ENCODE measurements at places on chromosomes 12 and 14.

DNA sequence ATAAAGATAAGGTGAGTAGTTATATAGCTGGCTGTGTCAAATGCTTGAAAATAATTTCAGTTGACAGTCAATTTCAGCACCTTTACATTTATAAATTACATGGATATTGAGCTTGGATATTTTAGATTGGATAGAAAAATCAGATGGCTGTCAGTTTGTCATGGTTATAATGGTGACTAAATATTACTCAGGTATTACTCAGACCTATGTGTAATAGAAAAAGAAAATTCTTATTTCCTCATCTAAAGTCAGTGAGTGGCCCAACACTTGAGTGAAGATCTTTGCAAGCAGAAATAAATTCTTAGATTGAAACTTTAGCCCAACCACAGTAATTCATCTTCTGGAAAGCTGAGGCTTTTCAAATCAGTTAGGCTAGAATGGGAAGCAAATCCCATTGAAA is 354.4 kb downstream of the NAV3 start:
- no peak for DNase-seq

DNA sequence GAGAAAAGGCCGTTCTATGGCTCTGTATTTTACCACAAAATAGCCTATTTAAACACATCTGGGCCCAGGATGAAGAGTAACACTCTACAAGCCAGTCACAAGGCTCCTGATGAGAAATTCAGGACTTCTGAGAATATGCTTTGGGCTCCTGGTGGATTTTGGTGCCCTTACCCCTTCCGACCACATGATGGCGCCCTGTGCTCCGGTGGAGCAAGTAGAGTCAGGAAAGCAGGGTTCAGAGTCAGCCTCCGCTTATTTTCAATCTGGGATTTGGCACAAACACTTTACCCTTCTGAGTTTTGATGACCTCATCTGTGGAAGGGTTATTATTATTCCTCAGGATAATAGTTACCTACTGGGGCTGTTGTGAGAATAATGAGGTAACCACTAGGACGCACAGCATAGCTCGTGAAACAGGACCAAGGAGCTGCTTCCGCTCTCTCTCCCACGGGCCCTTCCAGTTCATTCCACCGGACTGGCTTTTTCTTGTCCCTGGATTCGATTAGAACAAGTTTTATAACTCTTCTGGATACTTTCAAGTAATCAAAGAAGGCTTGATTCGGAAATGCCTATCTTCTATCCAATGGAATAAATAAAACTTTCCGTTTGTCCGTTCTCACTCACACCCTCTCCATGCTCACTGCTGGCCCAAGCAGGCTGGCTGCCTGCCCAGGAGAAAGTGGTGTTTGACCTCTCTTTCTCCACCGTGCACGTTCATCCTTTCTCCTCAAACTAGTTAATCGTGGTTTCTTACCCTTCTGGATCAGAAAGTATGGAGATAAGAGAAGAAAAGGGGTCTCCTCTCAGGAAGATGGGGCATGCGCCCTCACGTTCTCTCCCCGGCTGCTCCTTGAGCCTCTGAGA is 104.6 kb downstream of the GALC start:
- DNase-seq, result no peak

GRCh38 chr12:105906561-105906960 is 232.2 kb downstream of the NUAK1 start:
- DNase-seq, result no peak

GRCh38 chr12:86118161-86118560 is 138.0 kb downstream of the MGAT4C start:
- DNase-seq, result no peak

- no peak for DNase-seq
Measured at GRCh38 chr12:65728455-65728847, 95.8 kb upstream of the HMGA2 start.

DNA sequence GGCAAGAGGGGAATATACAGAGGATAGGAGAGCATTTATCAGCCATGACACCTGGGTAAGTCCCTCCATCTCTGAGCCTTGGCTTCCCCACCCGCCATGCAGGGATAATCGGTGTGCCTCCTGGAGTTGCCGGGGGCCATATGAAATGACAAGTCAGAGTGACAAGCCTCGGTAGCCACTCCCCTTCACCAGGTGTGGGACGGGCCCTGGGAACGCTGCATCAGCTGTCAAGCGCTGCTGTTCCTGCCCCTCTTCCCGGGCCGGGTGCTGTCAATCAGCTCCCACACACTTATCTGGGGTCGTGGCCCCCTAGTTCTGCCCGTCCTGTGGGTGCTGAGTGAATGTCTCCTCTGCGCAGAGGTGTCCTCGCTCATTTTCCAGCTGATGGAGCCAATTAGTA is 57.2 kb downstream of the MVK start:
- no peak for DNase-seq

DNA sequence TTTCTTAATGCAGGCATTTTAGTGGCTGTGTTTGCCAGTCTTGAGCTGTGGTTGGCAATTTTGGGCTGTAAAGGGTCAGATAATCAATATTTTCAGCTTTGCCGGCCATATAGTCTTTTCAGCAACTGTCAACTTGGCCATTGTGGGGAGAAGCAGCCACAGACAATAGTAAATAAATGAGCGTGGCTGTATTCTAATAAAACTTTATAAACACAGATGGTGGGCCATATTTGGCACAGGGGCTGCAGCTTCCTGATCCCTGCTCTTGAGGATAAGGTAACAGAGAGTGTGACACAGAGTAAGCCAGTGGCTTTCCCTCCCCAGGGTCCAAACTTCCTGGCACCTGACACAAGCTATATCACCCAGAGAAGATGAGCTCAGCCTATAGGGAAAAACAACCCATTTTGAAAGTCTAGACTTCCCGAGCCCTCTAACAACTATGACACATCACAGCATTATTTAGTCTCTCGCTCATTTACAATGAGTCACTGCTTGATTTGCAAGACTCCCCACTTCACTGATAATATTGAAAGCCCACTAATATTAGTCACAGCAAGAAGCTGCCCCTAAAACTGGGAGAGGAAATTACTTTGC is 163.1 kb upstream of the TMPO start:
- DNase-seq, result no peak

- no peak for DNase-seq
Measured at GRCh38 chr12:69027411-69027881, 94.5 kb upstream of the CPM start.

DNA sequence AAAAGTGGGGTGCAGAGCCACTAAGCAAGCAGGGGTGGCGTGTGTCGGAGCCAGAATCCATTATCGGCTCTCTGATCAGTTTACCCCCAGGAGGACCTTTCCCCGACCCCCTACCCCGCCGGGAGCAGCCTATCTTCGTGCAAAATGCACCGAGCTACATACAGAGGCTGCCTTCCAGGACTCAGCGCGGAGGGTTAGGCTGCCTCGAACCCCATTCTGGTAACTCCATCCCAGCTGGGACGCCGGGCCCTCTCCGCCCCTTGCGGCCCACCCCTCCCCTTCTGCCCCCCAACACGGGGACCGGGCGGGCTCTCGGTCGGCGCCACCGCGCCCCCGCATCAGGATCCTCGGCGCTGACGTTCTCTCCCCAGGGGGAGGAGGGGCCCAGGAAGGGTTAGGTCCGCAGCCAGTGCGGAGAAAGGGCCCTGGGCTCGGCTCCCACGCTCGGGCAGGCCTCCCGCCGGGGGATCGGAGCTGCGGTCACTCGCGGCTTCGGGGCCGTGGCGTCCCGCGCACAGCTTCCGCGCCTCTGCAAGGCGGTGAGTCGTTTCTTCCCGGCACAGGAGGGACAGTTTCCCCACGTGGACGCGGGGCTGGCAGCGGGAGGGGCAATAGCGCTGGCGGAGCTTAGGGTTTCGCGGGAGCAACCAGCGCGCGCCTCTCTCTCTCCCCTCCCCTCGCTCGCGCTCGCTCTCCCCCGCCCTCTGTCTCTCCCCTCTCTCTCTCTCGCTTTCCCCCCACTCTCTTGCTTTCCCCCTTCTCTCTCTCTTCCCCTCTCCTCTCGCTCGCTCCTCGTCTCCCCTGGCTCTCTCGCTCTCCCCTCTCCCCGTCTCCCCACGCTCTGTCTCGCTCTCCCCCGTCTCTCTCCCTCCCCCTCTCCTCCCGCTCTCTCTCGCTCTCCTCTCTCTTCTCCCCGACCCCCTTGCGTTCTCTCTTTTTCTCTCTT is 12.5 kb upstream of the MAP3K9 start:
- no peak for DNase-seq

DNA sequence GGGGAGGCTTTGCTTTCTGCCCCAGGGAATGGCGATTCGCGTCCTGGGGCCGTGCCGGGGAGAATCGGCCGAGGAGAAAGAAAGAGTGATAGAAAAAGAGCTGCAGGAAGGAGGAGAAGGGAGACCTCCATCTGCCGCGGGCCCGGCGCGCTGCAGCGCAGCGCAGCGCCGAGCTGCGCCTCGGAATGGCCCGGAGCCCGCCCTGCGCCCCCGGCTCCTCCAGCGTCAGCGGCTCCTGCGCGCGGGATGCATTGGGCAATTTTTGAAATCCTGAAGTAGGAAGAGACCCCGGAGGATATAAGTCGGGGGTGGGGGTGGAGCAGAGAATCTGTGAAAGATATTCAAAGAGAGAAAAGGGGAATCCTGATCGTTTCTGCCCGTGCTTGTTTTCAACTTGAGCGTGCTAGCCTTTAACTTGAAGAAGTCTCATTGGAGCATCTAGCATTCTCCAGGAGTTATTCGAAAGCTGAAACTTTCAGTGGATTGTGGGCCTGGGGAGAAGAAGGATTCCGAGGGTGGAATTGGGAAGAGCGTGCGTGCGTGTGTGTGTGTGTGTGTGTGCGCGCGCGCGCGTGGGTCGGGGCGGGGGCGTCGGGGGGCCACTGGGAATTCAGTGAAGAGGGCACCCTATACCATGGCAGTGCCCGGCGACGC is 441 bp downstream of the PDE3A start:
- DNase-seq, result peak; percentile 85

DNA sequence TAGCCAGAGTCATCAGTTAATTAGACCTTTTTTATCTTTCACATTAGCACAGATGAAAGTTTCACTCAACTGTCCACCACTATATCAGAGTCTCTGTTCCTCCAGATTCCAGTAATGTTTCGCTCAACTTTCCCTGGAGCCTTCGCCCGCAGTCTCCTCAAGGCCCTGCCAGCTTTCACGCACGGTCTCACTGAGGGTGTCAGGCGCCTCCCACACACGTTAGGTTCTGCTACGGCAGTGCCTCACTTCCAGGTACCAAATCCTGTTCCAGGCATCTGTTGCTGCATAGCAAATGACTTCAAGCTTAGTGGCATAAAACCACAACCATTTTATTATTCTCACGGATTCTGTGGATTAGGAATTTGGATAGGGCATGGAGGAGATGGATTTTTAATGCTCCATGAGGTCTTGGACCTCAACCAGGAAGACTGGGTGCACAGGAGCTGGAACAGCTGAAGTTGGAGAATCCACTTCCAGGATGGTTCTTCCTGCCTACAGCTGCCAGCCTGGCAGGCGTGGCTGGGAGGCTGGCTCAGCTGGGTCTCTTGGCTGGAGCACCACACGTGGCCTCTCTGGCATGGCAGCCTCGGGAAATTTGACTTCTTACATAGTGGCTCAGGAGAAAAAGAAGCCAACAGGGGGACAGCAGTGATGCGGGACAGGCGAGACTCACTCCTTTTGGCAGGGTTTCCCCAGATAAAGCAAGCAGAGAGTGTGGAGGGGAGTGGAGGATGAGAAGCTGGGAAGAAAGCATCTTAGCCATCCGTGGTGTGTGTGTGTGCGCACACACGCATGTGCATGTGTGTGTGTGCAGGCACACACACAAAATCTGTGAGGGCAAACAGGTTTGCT is 21.3 kb upstream of the BCDIN3D start:
- DNase-seq, result no peak

GRCh38 chr12:4449851-4450221 is 4.2 kb upstream of the FGF6 start:
- DNase-seq, result peak; percentile 50

GRCh38 chr12:57868221-57868620 is 21.7 kb upstream of the CTDSP2 start:
- DNase-seq, result no peak

DNA sequence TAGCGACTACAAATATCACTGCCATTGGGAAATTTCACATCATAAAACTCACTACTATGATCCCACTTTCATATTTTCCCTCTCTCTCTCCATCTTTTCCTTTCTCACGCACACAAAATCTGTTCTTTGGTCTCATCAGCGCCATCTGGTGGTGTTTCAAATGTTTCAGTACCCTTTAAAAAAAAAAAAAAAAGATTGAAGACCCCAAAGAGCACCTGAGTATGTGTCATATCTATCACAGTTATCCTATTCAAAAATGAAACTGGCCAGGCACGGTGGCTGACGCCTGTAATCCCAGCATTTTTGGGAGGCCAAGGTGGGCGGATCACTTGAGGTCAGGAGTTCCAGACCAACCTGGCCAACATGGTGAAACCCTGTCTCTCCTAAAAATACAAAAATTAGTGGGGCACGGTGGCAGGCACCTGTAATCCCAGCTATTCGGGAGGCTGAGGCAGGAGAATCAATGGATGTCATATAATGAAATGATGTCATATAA is 72.4 kb downstream of the TTC9 start:
- no peak for DNase-seq

DNA sequence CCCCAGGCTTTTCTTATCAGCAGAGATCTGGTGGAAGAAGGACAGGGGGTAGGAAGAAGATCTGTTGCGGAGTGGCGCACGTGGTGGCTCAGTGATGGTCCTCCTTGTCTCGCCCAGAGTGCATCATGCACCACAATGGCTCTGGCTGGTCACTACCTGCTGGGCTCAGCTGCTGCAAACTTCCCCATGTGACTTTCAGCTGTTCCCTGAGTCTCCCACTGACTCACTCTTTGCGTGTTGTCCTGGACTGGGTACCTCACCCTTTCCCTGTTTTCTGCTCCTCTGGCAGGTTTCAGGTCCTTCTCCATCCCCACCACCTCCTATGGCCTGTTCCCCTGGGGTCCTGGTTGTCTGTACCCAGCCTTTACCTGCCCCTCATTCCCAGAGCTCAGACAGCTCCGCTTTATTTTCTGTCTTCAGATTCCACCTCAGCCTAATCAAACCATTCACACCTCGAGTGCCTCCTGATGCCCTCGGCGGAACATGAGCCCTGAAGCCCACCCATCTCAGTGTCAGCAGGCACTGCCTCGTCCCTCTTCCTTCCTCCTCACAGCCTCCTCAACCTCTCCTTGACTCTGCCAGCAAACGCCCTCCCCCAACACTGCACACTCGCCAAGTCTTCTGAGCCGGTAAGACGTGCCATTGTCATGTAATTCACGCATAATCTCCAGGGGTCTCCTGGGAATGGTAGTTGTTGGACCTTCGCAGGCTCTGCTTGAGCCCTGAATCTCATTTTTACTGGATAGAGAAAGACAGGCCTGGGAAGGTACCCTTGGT is 1.8 kb downstream of the C1R start:
- peak; percentile 84 for DNase-seq

DNA sequence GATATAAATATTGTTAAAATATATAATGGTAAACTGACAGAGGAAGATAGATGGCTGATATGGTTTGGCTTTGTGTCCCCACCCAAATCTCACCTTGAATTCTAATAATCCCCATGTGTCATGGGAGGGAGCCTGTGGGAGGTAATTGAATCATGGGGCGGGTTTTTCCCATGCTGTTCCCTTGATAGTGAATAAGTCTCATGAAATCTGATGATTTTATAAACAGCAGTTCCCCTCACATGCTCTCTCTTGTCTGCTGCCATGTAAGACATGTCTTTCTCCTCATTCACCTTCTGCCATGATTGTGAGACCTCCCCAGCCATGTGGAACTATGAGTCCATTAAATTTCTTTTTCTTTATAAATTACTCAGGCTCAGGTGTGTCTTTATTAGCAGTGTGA is 46.3 kb downstream of the PTCSC3 start:
- DNase-seq, result no peak
